WTC11 (cell line): ENCODE measurements at places on chromosomes 1 and 21.

- DNase-seq = no peak
Measured at GRCh38 chr21:38323721-38324531, 67.1 kb downstream of the KCNJ15 start.

- DNase-seq = no peak
Measured at GRCh38 chr1:109258481-109259466, 9.4 kb downstream of the CELSR2 start.

GRCh38 chr1:200410566-200410878, 686 bp upstream of the ZNF281 start:
- DNase-seq = no peak

DNA sequence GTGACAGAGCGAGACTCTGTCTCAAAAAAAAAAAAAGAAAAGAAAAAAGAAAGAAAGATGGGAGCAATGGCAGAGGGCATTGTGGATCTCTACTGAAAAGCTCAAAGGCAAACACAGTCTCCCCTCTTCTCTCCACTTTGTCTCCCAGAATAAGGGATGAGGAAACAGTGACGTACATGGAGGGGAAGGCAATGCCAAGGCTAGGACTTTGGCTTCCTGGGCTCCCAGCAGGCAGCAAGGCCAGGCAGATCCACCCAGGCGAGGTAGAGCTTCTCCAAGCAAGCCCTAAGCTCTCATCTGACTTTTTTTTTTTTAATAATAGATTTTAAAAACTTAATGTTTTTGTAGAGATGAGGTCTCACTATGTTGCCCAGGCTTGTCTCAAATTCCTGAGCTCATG, 4.6 kb downstream of the ARHGEF2 start:
- no peak for DNase-seq

- no peak for DNase-seq
Measured at GRCh38 chr1:66160719-66161118, 368.0 kb downstream of the PDE4B start.

DNA sequence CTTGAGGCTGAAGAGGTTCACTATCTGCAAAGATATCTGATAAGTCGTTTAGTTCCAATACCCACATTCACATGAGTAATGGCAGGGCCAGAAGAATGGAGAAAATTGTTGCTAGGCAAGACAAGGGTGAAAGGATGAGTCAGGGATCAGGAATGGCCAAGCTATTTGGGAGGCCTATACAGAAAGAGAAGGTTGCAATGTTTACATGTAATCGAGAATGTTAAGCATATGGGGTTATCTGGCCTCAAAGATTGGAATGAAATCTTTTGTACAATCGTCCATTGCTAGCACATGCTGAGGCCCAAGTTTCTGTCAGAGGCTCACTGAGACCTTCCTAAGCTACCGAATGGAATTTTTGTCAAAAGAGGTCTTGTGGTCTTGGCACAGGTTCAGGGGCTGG, 299.9 kb upstream of the PLD5 start:
- no peak for DNase-seq

GRCh38 chr1:12204140-12204539, 25.7 kb upstream of the VPS13D start:
- DNase-seq = no peak
